Osteoblast (primary cell): ENCODE measurements at places on chromosomes 1 and 21. TPM values are rescaled to one million over a fixed set of nuclear protein-coding genes. Genes with fewer than 3 reads are reported as not detected.

- no peaks in the 10 kb centered on the region for H3K36me3 ChIP-seq
- DNase-seq: no peak
- no peaks in the 10 kb centered on the region for H3K27me3 ChIP-seq
- no peak overlapping the region for H3K4me3 ChIP-seq
- peaks cover 17% of the 10 kb centered on the region for H3K4me1 ChIP-seq
- no peak overlapping the region for H3K27ac ChIP-seq
Observed at GRCh38 chr1:99560207-99561040, 85.5 kb upstream of the PALMD start.

DNA sequence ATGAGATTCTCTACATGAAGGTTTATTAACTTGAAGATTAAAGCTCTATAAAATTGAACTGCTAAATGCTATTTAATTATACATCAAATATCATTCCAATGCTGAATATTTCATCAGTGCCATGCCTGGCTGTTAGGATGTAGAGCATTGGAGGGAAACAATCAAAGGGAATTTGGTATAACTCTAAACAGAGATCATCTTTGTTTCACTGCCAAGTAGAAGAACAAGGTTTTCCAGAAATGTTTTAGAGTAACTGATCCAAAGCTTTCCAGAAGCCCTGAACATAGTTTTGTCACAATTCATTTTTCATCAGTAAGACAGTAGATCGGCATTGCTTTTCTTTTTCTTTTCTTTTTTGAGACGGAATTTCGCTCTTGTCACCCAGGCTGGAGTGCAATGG is 5.9 kb upstream of the DSTYK start:
- no peaks in the 10 kb centered on the region for H3K36me3 ChIP-seq
- no peak overlapping the region for H3K27ac ChIP-seq
- DNase-seq: peak; percentile 15

- H3K27ac ChIP-seq: no peak overlapping the region
- H3K27me3 ChIP-seq: no peaks in the 10 kb centered on the region
- no peak overlapping the region for H3K4me3 ChIP-seq
- DNase-seq: peak; percentile 84
- no peaks in the 10 kb centered on the region for H3K36me3 ChIP-seq
Observed at GRCh38 chr1:29569971-29570634, 333.8 kb downstream of the PTPRU start.

DNA sequence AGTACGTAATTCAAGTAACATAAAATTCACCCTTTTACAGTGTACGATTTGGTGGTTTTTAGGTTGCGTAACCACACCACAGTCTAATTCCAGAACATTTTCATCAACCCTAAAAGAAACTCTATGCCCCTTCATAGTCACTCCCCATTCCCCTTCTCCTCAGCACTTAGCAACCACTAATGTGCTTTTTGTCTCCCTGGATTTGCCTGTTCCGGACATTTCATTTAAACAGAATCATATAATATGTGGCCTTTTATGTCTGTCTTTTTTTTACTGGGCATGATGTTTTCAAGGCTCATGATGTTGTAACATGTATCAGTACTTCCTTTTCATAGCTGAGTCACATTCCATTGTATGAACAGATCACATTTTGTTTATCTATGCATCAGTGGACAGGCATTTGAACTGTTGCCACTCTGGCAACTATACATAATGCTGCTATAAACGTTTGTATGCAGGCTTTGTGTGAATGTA is 20.8 kb downstream of the OBSCN start:
- no peak overlapping the region for H3K4me3 ChIP-seq
- peak overlapping the region; percentile 62 for H3K27ac ChIP-seq
- H3K36me3 ChIP-seq: no peaks in the 10 kb centered on the region
- DNase-seq: peak; percentile 49

- no peak for DNase-seq
- H3K27ac ChIP-seq: no peak overlapping the region
- no peak overlapping the region for H3K4me3 ChIP-seq
- H3K4me1 ChIP-seq: peaks cover 34% of the 10 kb centered on the region
- no peaks in the 10 kb centered on the region for H3K27me3 ChIP-seq
Observed at GRCh38 chr1:150969626-150970025, 5.0 kb downstream of the CERS2 start.

DNA sequence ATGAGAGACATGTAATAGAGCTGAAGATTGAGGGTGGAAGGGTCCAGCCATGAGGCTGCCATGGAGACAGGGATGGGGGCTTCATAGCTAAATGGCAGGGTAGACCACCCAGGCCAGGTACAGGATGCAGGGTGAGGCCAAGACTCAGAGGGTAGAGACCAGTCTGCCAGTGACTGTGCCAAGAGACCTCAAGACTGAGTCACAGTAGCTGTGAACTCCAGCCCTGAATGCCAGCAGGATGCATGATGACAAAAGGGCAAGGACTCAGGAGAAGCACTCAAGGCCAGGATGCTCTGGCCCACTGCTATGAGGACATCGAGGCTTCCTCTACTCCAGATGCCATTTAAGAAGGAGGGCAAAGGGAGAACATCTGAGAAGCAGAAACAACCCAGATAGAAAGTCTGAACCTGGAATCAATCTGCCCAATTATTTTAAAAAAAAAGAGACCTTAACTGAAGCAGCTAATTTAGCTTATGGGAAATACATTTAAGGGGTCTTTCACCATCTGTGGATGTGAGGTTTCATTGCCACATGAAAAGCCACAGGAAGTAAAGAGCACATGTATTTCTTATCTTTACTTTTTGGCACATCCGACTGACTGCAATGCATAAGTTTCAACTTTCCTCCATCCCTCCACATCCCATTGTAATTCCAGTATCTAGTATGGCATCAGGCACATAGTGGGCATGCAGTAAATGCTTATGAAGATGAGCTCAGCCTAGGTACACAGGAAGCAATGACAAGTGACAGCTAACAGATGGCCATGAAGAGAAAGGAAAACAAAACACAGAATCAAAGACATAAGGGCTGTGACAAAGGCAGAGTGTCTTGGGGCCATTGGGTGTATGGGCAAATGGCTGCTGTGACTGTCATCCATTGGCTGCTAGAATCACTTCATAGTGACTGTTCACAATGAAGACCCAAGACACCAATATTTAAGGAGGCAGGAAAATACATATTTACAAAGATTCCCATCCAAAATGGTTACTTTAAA is 40.2 kb downstream of the SUSD4 start:
- no peak for DNase-seq
- no peaks in the 10 kb centered on the region for H3K4me1 ChIP-seq

- no peak for DNase-seq
- no peaks in the 10 kb centered on the region for H3K36me3 ChIP-seq
- no peaks in the 10 kb centered on the region for H3K27me3 ChIP-seq
- H3K27ac ChIP-seq: no peak overlapping the region
- H3K4me3 ChIP-seq: no peak overlapping the region
Observed at GRCh38 chr21:28174701-28175100, 818.0 kb downstream of the LTN1 start.

DNA sequence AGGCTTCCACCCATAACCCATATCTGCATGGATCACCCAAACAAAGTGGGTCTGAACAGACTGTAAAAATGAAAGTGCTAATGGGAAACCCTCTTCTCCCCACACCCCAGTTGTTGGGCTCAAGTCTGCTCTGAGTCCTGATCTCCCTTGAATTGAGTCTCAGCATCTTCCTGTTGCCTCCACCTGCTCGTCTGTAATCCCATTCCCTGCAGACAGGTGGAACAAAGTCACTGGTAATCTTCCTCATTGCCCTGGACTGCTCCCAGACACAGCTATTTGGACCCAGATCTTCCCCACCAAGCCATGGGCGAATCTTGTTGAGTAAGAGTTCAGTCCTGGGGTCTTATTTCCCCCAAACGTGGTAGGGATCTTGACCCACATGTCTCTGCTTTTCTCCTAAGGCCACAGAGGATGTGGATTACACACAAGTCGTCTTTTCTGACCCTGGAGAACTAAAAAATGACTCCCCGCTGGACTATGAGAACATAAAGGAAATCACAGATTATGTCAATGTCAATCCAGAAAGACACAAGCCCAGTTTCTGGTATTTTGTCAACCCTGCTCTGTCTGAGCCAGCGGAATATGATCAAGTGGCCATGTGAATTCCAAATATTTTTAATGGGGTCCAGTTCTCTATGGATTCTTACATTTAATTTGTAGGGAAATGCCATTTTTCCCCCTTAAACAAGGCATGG is 15.7 kb downstream of the AVPR1B start:
- peaks cover 22% of the 10 kb centered on the region for H3K27me3 ChIP-seq
- peaks cover 4% of the 10 kb centered on the region for H3K4me1 ChIP-seq
- no peaks in the 10 kb centered on the region for H3K36me3 ChIP-seq
- DNase-seq: no peak
- H3K4me3 ChIP-seq: no peak overlapping the region
- no peak overlapping the region for H3K27ac ChIP-seq

DNA sequence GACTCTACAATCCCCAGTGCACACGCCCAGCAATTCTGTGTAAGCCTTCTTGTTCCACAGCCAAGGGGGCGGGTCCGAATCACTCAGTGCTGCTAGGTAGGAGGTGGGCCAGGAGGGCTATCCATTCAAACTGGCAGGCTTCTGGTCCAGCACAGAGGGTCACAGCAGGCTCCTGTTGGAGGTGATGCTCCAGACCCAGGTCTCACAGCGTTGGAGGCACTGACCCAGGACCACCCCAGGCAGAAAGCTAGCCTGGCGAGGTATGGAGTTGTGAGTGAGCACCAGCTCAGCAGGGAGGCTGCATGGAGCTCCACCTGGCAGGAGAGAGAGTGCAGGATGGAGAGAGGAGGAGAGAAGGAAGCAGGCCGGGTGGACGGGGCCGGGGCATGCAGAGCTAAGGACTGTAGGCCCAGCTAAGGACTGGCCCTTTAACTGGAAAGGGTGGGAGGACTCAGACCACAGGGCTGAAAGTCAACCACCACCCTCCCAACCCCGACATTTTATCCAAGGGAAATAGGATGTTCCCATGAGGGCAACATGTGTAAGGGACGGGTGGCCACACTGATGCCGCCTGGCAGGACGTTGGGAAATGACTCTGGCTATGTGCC is 38.7 kb downstream of the GPR161 start:
- H3K27ac ChIP-seq: no peak overlapping the region
- no peaks in the 10 kb centered on the region for H3K27me3 ChIP-seq
- DNase-seq: no peak
- H3K4me1 ChIP-seq: no peaks in the 10 kb centered on the region
- H3K36me3 ChIP-seq: no peaks in the 10 kb centered on the region

DNA sequence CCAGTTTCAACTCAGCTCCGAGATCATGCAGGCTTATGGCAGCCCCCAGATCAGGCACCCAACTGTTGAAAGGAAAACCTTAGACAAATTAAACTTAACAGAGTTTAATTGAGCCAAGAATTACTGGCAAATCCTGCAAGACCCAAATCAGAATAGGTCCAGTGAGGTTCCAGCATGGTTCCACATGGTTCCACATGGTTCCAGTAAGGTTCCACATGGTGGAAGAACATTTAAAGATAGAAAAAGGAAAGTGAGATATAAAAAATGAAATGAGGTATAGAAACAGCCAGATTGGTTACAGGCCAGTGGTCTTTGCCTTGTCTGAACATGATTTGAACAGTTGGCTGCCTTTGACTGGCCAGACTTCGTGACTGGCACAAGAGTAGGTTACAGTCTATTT is 288.8 kb upstream of the LRRC7 start:
- no peaks in the 10 kb centered on the region for H3K4me1 ChIP-seq
- H3K4me3 ChIP-seq: no peak overlapping the region
- H3K36me3 ChIP-seq: no peaks in the 10 kb centered on the region
- DNase-seq: no peak
- no peak overlapping the region for H3K27ac ChIP-seq

- H3K4me3 ChIP-seq: no peak overlapping the region
- peaks cover 18% of the 10 kb centered on the region for H3K4me1 ChIP-seq
- peaks cover 3% of the 10 kb centered on the region for H3K36me3 ChIP-seq
- DNase-seq: no peak
- no peaks in the 10 kb centered on the region for H3K27me3 ChIP-seq
Observed at GRCh38 chr1:43883321-43883720, 50.3 kb upstream of the ARTN start.

DNA sequence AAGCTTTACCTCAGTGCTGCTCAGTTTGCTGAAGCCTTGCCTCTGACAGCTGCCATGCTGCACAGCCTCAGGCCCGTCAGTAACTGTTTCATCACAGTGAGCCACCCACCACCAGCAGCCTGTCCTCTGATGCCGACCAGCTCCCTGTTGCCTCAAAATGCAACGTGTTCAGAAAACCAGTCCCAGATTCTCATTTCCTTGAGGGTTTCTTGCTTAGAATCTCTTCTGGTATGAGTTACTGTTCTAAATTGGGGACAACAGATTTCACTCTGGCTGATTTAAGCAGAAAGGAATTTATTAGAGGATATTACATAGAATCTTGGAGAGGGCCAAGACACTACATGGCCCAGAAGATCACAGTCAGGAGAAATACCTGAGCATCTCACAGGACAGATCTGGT is 11.0 kb downstream of the UBL4B start:
- H3K36me3 ChIP-seq: no peaks in the 10 kb centered on the region
- peak; percentile 93 for DNase-seq
- H3K27ac ChIP-seq: no peak overlapping the region

GRCh38 chr1:245086389-245086969 is 68.3 kb upstream of the KIF26B start:
- H3K4me3 ChIP-seq: no peak overlapping the region
- no peaks in the 10 kb centered on the region for H3K27me3 ChIP-seq
- no peaks in the 10 kb centered on the region for H3K36me3 ChIP-seq
- DNase-seq: no peak

GRCh38 chr1:2258122-2258681 is 30.1 kb downstream of the SKI start:
- no peaks in the 10 kb centered on the region for H3K27me3 ChIP-seq
- peak; percentile 85 for DNase-seq
- peaks cover 16% of the 10 kb centered on the region for H3K4me1 ChIP-seq
- H3K4me3 ChIP-seq: no peak overlapping the region

DNA sequence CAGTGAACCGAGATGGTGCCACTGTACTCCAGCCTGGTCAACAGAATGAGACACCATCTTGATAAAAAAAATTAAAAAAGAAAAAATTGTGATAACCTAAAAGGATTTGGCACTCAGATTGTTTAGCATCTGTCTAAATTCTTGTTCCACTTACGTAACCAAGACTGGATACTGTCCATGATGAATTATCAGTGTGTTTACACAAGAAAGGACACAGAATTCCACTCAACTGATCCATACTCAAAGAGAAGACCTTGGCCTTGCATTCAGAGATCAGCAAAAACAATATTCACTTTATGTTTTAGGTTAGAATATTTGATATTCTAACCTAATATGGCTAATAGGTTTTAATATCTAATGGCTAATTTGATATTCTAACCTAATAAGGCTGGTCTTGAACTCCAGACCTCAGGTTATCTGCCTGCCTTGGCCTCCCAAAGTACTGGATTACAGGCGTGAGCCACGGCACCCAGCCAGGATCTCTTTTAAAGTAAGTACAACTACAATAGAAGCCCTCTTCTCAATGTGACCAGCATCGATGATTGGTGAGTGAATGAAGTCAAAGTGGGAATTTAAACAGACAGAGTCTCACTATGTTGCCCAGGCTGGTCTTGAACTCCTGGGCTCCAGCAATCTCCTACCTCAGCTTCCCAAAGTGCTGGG is 43.1 kb upstream of the COX20 start:
- peak; percentile 90 for DNase-seq
- H3K27ac ChIP-seq: no peak overlapping the region
- no peaks in the 10 kb centered on the region for H3K36me3 ChIP-seq
- peaks cover 7% of the 10 kb centered on the region for H3K4me1 ChIP-seq

- H3K4me1 ChIP-seq: peaks cover 7% of the 10 kb centered on the region
- H3K36me3 ChIP-seq: peaks cover 50% of the 10 kb centered on the region
- H3K27me3 ChIP-seq: no peaks in the 10 kb centered on the region
- DNase-seq: no peak
Observed at GRCh38 chr1:225500624-225501192, 72.9 kb upstream of the LBR start.

HES2 gene
- not detected in 2 replicates for total RNA-seq

GJA4 gene
- not detected in 2 replicates for total RNA-seq

LCE1D gene
- not detected in 2 replicates for total RNA-seq

KIF2C gene
- total RNA-seq: 3.3 and 3.8 TPM in 2 replicates

HAO2 gene
- total RNA-seq: not detected in 2 replicates

PCAT6 gene
- total RNA-seq: 0.29 and 0.72 TPM in 2 replicates

GNAT2 gene
- 0.29 and 0.72 TPM in 2 replicates for total RNA-seq

TTC3 gene
- 364 and 410 TPM in 2 replicates for total RNA-seq
